Activated CD4-positive, alpha-beta T cell treated with anti-CD3 and anti-CD28 coated beads, Interleukin-2, amount 10 ng/mL, durations not matched to agents 7 days and 5 days (primary cell): ENCODE measurements at places on chromosomes 16 and 17. TPM values are rescaled to one million over a fixed set of nuclear protein-coding genes. Genes with fewer than 3 reads are reported as not detected.

DNA sequence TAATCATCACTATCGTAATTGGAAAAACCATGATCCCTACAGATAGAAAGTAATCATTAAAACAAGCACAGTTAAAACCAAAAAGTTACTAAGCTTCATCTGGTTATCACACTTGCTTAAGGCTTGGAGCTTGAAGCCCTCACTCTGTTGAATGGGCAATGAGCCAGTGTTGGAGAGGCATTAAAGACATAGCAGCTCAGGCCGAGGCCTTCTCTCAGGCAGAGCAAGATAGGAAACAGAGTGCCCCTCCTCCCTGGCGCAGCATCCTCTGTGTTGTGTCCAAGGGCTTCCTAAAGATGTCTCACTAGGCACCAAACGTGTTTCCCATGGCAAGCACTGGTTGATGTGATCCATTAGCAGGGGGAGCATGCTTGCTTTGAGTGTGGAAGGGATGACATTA lies 34.9 kb upstream of the LGALS9 start:
- peaks cover 13% of the 10 kb centered on the region for H3K36me3 ChIP-seq
- H3K4me3 ChIP-seq, result no peak overlapping the region
- no peaks in the 10 kb centered on the region for H3K27me3 ChIP-seq
- DNase-seq, result no peak
- H3K4me1 ChIP-seq, result peaks cover 23% of the 10 kb centered on the region
- peak overlapping the region; percentile 47 for H3K27ac ChIP-seq

- peaks cover 3% of the 10 kb centered on the region for H3K36me3 ChIP-seq
- peak overlapping the region; percentile 86 for H3K4me3 ChIP-seq
- no peak overlapping the region for H3K27ac ChIP-seq
- peaks cover 59% of the 10 kb centered on the region for H3K27me3 ChIP-seq
These were observed 1.4 kb downstream of the HES7 start for GRCh38 chr17:8122422-8122923.

DNA sequence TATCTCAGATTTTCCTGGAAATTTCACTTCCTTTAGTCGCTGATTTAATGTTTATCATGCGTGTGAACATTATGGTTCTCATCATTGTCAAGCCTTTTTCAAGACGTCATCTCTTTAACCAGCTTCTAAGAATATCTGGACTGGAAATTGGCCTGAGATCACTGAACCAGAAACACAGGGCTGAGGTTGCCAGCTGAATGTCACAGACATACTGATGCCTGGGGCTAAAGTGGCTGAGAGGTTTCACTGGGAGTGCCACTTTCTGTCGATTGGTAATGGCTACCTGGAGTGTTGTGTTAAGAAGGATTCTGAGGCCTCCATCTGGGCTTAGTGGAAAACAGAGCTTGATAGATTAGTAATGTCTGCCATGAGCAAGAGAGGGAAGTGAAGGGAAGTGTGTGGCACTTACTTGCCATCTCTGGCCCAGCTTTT lies 54.2 kb downstream of the CRISPLD2 start:
- no peak overlapping the region for H3K4me3 ChIP-seq
- DNase-seq, result no peak
- no peaks in the 10 kb centered on the region for H3K27me3 ChIP-seq
- no peak overlapping the region for H3K27ac ChIP-seq

DNA sequence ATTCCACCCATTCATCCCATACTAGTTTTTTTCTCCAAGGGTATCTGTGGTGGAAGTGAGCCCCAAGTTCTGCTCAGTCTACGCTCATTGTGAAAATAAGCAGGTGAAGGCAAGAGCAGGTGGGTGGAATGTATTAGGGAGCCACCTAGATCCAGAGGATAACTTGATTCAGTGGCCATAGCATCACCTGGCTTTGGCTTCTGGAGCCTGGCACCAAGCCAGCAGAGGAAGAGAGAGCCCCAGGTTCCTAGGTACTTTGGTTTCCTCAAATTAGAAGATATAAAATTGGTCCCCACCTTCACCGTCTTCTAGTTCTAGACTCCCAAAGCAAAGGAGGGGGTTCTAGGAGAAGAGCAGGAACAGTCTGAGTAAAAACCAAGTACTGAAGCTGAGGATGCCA lies 4.1 kb downstream of the FXR2 start:
- no peak overlapping the region for H3K27ac ChIP-seq
- H3K36me3 ChIP-seq, result peaks cover 15% of the 10 kb centered on the region
- no peak overlapping the region for H3K4me3 ChIP-seq
- no peak for DNase-seq
- peaks cover 35% of the 10 kb centered on the region for H3K4me1 ChIP-seq

GRCh38 chr16:2008631-2009163 lies 924 bp downstream of the ZNF598 start:
- H3K27ac ChIP-seq, result peak overlapping the region; percentile 91
- H3K4me3 ChIP-seq, result peak overlapping the region; percentile 81
- peaks cover 43% of the 10 kb centered on the region for H3K4me1 ChIP-seq
- H3K27me3 ChIP-seq, result no peaks in the 10 kb centered on the region

DNA sequence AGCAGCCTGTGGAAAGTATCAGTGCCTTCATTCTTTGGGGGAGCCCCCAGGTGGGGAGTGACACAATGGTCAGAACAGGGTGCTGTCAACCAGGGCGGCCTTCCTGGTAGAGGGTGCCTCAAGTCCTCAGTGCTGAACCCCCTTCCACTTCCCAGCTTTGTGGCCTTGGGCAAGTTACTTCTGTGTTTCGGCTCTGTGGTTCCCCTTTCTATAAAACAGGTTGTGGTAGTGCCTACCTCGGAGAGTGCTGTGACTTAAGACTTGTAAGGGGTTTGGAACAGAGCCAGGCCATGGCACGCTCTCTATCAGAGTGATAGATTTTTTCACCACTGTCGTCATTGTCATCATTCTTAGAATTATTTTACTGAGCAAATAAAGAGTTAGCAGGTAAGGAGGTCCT lies 141.1 kb downstream of the CCDC182 start:
- peaks cover 95% of the 10 kb centered on the region for H3K4me1 ChIP-seq
- H3K27ac ChIP-seq, result peak overlapping the region; percentile 99
- H3K27me3 ChIP-seq, result no peaks in the 10 kb centered on the region

DNA sequence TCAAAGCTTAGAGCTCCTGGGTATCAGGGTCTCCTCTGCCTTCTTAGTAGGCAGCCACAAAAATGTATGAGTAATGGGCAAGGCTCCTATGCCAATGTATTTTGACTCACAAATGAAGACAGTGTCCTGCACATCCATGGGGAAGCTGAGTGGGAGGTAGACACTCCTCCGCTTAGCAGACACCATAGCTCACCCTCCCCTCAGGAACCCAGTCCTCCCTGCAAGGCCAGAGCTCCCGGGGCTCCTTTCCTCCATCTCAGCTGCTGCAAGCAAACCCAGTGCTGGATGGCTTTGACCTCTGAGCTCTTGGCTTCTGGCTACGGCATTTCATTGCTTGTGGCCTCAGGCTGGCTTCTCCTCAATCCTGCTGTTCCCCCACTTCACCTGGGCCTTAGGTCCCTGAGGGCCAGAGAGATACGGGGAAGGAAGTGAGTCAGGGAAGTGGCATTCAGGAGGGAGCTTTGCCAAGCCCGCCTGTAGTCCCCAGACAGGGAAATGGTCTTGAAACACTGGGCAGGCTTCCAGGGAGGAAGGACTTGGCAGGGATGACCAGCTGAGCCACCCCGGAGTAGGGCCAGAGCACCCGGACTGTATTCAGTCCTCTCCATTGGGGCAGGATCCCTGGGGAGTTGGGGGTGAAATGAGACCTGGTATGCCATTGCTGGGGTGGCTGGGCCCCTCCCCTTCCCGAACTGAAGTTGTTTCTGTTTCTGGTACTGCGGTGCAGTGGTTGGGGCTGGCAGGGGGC lies 4.5 kb downstream of the ABCC3 start:
- peaks cover 34% of the 10 kb centered on the region for H3K27me3 ChIP-seq
- peaks cover 1% of the 10 kb centered on the region for H3K4me1 ChIP-seq
- H3K36me3 ChIP-seq, result no peaks in the 10 kb centered on the region
- no peak overlapping the region for H3K4me3 ChIP-seq
- H3K27ac ChIP-seq, result no peak overlapping the region
- DNase-seq, result no peak

DNA sequence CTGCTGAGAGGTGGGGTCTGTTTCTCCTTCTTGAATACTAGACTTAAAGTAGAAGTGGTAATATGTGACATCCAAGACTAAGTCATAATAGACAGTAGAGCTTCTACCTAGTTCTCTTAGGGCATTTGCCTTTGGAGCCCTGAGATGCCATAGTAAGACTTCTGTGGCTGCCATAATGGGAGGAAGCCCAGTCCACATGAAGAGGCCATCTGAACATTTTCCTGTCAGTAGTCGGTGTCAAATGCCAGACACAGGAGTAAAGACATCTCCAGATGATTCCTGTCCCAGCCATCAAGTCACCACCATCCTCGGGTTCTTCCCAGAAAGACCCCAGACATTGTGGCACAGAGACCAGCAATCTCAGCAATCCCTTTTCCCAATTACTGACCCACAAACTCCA lies 58.1 kb upstream of the IRX6 start:
- H3K27ac ChIP-seq, result no peak overlapping the region
- H3K27me3 ChIP-seq, result no peaks in the 10 kb centered on the region
- no peaks in the 10 kb centered on the region for H3K36me3 ChIP-seq
- no peak for DNase-seq
- no peak overlapping the region for H3K4me3 ChIP-seq

- no peak overlapping the region for H3K27ac ChIP-seq
- no peaks in the 10 kb centered on the region for H3K27me3 ChIP-seq
- DNase-seq, result no peak
- H3K36me3 ChIP-seq, result peaks cover 10% of the 10 kb centered on the region
These were observed 53.9 kb downstream of the TNRC6C start for GRCh38 chr17:78012428-78012827.

DNA sequence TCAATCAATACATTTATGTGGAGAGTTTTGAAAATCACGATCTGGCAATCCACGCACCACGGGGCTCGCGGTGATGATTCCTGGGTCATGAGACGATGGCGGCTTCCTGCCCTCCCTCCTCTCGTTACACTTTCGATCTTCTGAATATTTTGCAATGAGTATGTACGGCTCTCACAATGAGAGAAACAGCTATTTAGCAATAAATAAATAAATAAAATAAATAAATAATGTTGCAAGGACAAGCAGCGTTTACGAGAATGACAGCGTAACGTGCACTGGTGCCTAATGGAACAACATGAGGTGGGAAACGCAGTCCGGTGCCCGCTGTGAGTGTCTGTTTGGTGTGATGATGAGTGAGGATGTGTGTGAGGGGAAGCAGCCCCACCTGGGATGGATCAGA lies 46.7 kb upstream of the JPH3 start:
- no peak for DNase-seq
- H3K27ac ChIP-seq, result no peak overlapping the region
- H3K27me3 ChIP-seq, result peaks cover 1% of the 10 kb centered on the region
- H3K4me1 ChIP-seq, result no peaks in the 10 kb centered on the region
- no peaks in the 10 kb centered on the region for H3K36me3 ChIP-seq

- peaks cover 4% of the 10 kb centered on the region for H3K27me3 ChIP-seq
- peak overlapping the region; percentile 14 for H3K27ac ChIP-seq
- H3K36me3 ChIP-seq, result peaks cover 2% of the 10 kb centered on the region
- H3K4me1 ChIP-seq, result peaks cover 62% of the 10 kb centered on the region
- H3K4me3 ChIP-seq, result peak overlapping the region; percentile 65
- no peak for DNase-seq
These were observed 800 bp downstream of the NOD2 start for GRCh38 chr16:50694206-50694605.

Gene GGT6
- total RNA-seq, result not detected

Gene KRTAP4-8
- total RNA-seq, result not detected

Gene QPRT
- total RNA-seq, result 3.9 TPM

Gene BAHCC1
- not detected for total RNA-seq

Gene KIF19
- total RNA-seq, result 0.79 TPM

Gene OR1F1
- total RNA-seq, result not detected
